ENCODE measurements at places on chromosomes 3 and 15. TPM values are rescaled to one million over a fixed set of nuclear protein-coding genes. Genes with fewer than 3 reads are reported as not detected.

Gene CCR3
- total RNA-seq: not detected

GRCh38 chr15:69285834-69286233 lies 12.9 kb upstream of the PAQR5 start:
- DNase-seq: no peak

DNA sequence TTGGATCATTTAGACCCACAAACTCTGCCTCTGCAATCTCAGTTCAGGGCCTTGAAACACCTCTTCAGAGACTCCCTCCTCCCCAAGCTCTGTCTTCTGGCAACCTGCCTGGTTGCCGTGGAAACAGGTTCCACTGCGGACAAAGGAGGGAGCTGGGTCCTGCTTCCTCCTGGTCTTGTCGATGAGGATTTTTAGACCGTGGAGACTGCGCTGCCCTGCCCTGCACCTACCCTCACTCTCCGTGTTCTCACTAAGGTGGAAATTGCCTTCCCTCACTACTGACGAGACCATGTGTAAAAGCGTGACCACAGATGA lies at the start of gene RTP1:
Gene RTP1, plus strand, starts transcription at position 152 of the 315 bp plus-strand sequence. Its CDS starts 30 bp downstream, at position 182.
- no peak for DNase-seq

DNA sequence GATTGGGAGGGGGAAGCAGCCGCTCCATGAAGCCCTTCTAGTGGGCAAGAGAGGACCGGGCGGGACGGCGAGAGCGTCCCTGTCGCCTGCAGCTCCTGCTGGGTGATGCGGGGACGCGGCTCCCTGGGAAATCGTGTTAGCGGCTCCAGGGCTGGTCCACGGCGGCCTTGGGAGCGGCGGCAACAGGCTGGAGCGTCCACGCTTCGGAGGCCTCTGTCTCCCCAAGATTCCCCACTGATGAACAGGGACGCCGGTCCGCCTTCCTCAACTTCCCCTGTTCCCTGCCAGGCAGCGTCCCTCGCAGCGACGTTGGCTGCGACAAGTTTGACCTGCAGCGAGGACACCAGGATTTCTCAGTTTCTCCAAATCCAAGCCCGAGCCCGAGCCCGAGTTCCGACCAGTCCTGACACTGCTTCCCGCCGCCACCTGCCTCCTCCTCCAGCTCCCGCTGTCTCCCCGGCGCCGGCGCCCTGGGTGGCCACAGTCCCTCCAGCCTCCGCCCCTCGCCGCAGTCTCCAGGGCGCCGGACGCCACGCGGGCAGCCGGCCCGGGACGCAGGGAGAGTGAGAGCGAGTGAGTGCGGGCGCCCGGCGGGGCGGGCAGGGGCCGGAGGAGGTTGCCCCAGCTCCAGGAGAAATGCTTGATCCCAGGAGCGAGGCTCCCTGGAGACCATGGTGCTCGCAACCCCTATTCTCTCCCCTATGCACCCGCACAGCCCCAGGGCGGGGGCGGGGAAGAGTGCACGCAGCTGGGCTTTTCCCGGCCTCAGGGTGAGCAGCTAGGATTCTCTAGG lies 78.1 kb upstream of the RNF7 start:
- peak; percentile 52 for DNase-seq
